ENCODE measurements at places on chromosomes 13 and 19.

GRCh38 chr13:110377178-110377825, 70.2 kb downstream of the COL4A2 start:
- DNase-seq: no peak

DNA sequence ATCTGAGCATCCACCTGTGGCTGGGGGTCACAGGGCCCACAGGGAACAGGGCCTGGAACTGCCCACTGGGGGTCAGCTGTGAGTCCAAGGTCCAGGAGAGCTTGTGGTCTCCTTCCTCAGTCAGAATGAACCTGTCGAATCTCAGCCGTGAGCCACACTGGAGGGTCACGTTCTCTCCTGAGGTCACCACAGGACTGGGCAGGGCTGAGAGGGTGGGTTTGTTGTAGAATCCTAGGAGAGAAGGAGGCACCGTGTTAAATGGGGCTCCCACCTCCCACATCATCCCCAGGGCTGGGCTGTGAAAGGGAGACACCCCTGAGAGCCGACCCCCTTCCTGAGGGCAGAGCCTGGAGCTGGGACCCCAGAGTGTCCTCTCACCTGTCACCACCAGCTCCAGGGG, 1.5 kb downstream of the LILRA5 start:
- no peak for DNase-seq

- DNase-seq: no peak
Measured at GRCh38 chr19:10535613-10536012, 8.1 kb upstream of the ATG4D start.

DNA sequence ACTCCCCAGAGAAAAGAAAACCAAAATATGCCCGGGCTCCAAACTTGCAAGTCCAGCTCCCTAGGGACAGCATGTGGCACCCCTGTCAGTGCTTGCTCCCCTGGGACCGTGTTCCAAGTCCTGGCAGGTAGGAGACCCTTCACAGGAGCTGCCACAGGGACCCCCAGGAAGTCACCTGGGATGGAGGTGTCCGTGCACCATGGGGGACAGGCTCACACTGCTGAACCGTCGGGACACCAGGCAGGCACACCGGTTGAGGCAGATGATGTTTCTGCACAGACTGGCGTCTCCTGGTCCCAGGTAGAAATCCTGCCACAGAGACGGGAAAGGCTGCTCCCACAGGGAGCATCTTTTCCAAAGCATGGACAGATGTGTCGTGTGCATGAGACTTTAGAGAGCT, 11.7 kb upstream of the PROZ start:
- DNase-seq: no peak

GRCh38 chr19:55455576-55456235, 5.7 kb downstream of the ISOC2 start:
- no peak for DNase-seq

GRCh38 chr19:6406401-6406800, 13.4 kb upstream of the GTF2F1 start:
- DNase-seq: no peak

GRCh38 chr19:275000-275399, 16.2 kb downstream of the PLPP2 start:
- no peak for DNase-seq

DNA sequence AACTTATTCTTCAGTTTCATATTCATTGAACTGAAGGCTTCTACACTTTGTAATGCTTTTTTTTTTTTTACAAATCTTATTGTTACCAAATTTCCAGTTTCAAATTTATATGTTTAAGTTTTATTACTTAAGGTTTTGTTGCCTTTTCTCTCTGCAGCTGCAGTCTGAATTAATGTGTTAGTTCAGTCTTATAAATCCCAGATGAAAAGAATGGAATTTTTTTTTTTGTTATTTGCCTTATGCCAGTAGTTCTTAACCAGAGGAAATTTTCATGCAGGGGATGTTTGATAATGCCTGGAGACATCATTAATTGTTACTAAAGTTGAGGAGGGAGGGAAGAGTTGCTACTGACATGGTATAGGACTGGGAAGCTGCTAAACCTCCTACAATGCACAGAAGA, 367.9 kb upstream of the SPRY2 start:
- no peak for DNase-seq

GRCh38 chr13:71359641-71360040, 507.4 kb downstream of the DACH1 start:
- no peak for DNase-seq

- no peak for DNase-seq
Measured at GRCh38 chr13:44259045-44260027, 114.3 kb upstream of the SERP2 start.

DNA sequence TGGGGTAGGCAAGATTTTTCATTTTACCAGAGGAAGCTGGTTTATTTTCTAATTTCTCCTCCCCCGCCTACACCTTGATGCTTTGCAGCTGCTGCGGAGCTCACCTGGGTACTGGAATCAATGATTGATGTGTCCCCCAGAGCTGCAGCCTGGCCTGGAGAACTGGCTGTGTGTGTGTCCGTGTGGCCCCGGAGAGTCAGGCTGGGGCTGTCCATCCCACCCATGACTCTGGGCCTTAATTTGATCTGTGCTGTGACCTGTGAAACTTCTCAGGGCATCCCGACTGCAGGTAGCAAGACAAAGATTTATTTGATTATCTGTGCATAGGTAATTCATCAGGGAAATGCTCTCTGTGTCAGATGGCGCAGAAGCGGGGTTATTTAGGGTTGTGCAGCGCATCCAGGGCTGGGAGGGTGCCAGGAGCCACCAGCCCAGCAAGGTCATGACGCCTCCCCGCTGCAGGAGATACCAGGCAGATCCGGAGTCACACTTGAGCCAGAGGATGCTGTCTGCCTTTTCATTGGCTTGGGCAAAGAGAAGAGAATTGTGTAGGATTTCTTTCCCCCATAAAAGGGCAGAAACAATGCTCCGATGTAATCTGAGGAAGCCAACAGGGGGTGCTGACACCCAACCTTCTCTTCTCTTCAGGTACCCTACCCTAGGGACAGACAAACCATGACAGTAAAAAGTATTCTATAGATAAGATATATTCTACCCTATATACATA, 346.6 kb downstream of the TSHZ3 start:
- DNase-seq: no peak

DNA sequence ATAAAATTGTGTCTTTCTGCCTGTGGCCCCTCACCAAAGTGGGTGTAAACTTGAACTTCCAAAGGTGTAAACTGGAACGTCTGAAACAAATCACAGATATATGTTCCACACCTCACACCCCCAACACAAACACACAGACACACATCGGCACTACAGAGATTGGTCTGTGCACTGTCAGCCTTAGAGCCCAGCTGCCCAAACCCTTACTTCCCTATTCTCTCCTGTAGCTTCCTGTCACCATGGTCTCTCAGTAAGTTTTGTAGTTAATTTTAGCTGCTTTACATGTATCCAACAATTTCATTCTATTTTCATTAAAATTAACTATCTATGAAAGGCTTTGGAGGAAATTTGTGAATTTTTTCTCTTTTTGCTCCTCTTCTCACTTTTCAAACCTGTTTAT, 5.4 kb downstream of the TM9SF2 start:
- no peak for DNase-seq

DNA sequence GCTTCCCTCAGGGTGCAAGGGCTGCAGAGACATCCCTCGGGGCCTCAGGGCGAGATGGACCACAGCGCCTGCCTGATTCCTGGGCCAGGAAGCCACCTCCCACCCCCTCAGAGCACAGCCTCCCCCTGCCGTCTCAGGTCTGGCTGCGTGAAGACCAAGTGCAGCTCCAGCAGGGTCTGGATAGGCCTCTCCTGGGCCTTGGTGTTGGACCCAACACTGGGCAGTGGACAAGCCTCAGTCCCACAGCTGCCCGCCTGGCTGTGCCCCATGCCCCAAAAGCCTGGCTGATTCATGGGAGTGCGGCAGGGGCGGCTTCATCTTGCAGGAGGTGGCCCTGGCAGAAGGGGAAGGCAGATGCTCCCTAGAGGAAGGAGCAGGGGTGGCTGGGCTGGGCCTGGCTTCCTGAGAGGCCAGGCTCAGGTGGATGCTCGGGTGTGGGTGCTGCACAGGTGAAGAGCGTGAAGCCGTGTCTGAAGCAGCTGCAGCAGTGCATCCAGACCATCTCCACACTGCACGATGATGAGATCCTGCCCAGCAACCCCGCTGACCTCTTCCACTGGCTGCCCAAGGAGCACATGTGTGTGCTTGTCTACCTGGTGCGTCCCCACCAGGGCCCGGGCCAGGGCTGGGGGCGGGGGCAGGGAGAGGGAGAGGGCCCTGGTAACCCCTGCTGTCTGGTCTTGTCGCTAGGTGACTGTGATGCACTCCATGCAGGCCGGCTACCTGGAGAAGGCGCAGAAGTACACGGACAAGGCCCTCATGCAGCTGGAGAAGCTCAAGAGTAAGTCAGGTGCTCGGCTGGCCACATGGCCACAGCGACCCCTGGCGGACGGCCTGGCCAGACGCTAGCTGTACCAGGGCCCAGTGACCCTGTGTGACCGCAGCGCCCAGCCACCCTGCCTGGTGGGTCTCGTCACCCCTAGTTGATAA, 21.7 kb downstream of the MAU2 start:
- DNase-seq: no peak

GRCh38 chr19:30089086-30089665, 147.1 kb downstream of the URI1 start:
- DNase-seq: no peak

DNA sequence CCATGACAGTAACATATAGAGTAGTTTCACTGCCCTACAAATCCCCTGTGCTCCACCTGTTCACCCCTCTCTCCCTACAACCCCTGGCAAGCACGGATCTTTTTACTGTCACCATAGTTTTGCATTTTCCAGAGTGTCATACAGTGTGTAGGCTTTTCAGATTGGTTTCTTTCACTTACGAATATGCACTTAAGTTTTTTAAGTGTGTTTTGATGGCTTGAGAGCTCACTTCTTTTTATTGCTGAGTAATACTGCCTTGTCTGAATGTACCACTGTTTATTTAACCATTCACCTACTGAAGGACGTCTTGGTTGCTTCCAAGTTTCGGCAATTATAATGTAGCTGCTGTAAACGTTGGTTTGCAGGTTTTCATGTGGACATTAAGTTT, 175.1 kb downstream of the ITGBL1 start:
- DNase-seq: no peak

GRCh38 chr13:59755632-59756290, 408.0 kb downstream of the DIAPH3 start:
- no peak for DNase-seq

DNA sequence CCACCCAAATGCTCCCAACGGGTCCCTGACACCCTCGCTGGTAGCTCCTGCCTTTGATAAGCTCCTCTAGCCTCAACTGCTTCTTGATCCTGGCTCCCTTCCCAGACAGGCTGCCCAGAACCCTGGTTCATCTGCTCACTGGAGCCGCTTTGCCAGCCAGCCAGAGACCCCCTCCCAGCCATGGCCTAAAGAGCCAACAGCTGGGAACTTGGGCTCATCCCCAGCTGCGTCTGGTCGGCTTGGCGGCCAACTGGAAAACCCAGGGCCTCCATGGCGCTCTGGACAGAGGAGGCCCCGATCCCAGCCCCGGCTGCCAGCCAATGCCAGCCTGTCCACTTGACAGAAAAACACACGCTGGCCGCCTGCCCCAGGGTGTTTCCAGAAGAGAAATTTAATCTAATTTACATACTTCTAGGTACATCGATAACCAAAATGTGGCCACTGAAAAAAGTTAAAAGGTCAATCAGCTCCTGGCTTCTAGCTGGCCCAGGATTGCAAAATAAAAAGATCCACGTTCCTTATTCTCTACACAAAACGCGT, 3.0 kb upstream of the AKAP8L start:
- no peak for DNase-seq

GRCh38 chr19:517721-518597, 10.7 kb downstream of the TPGS1 start:
- DNase-seq: peak; percentile 71

- no peak for DNase-seq
Measured at GRCh38 chr13:99307648-99308339, 595 bp upstream of the GPR183 start.

DNA sequence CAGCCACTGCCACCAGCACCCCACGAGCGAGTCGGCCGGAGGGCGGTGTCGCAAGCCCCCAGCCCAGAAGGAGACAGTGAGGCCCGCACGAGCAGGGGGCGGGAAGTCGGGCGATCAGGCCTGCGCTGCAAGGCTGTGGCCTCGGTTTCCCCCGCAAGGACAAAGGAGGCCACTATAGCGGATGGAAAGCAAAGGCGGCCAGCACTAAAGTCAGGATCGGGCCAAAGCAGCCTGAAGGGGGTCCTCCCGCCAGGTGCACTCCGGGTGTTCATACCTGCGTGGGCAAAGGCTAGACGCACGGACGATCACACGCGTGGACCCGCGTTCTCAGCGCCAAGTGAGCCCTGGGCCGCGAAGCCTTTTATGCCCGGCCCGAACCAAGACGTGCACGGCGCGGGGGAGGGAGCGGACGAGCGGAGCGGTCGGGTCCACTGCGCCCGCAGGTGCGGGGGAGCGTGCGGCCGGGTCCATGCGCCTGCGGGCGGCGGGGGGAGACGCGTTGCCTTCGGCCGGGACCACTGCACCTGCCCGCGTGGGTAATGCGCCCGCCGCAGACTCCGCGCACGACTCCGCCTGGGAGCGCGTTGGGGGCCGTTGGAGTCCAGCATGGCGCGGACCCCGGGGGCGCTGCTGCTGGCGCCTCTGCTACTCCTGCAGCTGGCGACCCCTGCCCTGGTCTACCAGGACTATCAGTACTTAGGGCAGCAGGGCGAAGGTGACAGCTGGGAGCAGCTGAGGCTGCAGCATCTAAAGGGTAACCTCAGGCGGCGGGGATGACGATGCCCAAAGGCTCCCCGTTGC, at the start of the genes PRDX2 and THSD8:
Gene PRDX2, minus strand, starts transcription at position 335 of the 801 bp plus-strand sequence. CDS start 539 bp downstream, outside the sequence.
Gene THSD8, plus strand, starts transcription at position 604 of the 801 bp plus-strand sequence. Its CDS starts 3 bp downstream, at position 607.
- DNase-seq: no peak

GRCh38 chr19:6229951-6230712, 49.6 kb downstream of the MLLT1 start:
- DNase-seq: no peak

- DNase-seq: no peak
Measured at GRCh38 chr19:18859676-18860301, 28.0 kb downstream of the UPF1 start.

- DNase-seq: no peak
Measured at GRCh38 chr13:49821216-49822009, 28.9 kb upstream of the KPNA3 start.

DNA sequence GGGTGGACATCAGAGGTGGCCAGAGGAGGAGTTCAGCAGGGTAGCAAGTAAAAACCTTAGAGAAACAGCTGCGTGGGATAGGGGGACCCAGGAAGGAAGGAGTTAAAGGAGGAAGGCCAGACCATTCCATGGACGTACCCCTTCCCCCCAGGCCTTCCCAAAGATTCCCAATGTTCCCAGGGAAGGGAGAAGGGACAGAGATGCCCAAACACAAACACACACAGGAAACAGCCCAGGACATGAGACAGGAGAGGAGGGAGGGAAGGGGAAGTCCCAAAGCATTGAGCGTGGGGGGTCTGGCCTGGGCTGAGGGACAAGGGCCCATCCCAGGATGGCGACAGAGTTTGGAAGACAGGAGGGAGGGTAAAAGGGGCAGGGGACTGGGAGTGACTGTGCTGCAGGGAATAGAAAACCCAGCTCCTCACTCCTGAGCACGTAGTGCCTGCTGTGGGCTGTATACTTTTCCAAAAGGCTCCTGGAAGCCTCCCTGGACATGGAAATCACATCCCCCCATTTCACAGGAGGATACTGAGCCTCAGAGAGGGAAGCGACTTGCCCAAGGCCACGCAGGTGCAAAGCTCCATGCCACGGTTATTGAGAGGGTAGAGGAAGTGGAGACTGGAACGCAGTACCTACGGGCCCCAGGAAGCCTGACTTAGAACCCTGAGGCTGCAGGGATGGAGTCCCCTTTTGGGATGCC, 1.1 kb downstream of the SYDE1 start:
- DNase-seq: no peak

Measured in fibroblast of the conjunctiva (primary cell).